ENCODE measurements at places on chromosomes 7 and 10. TPM values are rescaled to one million over a fixed set of nuclear protein-coding genes. Genes with fewer than 3 reads are reported as not detected.

TCAF2 gene
- total RNA-seq: 0.89 TPM

MYOF gene
- 106 TPM for total RNA-seq

DBF4 gene
- total RNA-seq: 15.0 TPM

SUN3 gene
- total RNA-seq: not detected

UFSP1 gene
- total RNA-seq: 2.7 TPM

NXPH1 gene
- not detected for total RNA-seq

ZNF479 gene
- total RNA-seq: not detected

GBX1 gene
- total RNA-seq: not detected

OR9A2 gene
- total RNA-seq: not detected

TMEM270 gene
- not detected for total RNA-seq

BTBD16 gene
- total RNA-seq: 0.15 TPM

CCDC7 gene
- total RNA-seq: 11.4 TPM

GRID1 gene
- 1.0 TPM for total RNA-seq

IFIT1 gene
- total RNA-seq: 6.8 TPM
